Prostate gland (tissue), 2 donors: ENCODE measurements at places on chromosomes 11 and 22.
A peak's percentile ranks its signal among the peaks of the same experiment; 100 is the strongest.

GRCh38 chr22:40509401-40510134, 127.0 kb downstream of the MRTFA start:
- no peak for DNase-seq

DNA sequence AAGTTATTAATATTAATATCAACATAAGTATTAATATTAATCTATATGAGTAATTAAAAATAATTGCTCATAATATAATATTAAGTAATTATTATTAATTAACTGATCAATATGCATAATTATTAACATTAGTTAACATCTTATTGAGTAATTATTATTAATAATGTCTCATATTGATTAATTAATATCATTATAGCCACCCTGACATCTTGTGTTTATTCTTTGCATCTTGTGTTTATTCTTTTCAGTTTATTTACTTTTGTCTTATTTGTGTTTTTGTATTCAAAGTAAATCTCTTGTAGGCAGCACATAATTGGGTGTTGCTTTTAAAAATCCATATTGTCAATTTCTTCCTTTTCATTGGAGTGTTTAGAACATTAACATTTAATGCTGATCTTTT, 56.6 kb downstream of the MYEOV start:
- DNase-seq: no peak

GRCh38 chr22:17501679-17502285, 61.5 kb upstream of the SLC25A18 start:
- peak; percentile 38 for DNase-seq

DNA sequence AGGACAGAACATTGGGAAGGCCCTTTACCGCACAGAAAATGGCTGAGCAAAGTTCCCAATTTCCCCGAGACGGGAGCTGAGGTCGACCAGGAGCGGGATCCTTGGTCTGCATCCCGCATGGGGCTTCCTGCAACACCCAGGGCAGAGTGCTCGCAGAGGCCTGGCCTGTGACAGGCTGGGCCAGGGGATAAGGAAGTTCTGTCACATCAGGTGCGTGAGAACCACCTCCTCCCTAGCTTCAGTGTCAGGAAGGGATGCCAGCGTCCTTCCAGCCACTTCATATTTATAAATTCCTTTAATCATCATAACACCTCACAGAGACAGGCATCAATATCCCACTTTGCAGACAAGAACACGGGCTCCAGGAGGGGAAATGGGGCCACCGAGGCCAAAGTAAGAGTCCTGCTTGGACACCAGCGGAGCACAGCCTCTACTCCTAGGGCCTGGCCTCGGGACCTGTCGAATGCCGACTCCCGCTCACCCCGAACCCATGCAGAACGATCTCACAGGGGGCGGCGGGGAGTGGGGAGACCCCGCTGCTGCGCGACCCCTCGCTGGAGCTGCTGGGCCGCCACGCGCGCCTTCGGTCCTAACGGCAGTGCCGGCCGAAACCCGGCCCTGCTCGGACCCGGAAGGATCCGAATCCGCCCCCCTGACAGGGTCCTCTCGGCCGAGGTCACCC, 532 bp downstream of the BET1L start:
- DNase-seq: no peak

DNA sequence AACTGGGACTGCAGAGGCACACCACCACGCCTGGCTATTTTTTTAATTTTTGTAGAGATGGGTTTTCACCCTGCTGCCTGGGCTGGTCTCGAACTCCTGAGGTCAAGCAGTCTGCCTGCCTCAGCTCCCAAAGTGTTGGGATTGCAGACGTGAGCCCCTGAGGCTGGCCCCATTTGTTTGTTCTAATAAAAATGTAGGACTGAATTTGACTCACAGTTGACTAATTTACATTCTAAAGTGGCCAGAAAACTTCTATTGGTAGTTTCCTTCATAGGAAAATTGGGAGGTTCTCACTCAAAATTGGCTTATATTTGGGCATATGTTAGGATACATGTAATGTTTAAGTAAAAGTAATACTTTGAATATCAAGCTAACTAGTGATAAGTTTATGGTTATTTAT, 35.0 kb downstream of the PPFIA1 start:
- no peak for DNase-seq

GRCh38 chr22:20061481-20061861, 18.6 kb upstream of the DGCR8 start:
- DNase-seq: no peak

GRCh38 chr11:77252555-77253270, 48.8 kb downstream of the GDPD4 start:
- no peak for DNase-seq

DNA sequence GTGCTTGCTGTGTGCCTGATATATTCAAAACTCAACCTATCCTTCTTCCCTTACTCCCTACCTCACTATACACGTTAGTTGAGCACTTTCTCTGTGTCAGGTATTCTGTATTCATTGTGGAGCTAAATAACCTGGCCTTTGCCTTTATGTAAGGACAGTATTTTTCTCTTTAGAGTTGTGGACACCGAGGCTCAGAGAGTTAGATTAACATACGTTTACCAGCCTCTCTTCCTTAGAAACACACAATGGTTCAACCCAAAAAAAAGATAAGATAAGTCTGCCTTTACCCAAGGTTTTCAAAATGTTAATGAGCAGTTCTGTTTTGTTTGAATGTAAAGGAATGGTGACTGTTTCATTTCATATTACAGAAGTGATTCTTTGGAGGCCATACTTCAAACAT, 45.0 kb downstream of the CBL start:
- no peak for DNase-seq

- no peak for DNase-seq
Observed at GRCh38 chr22:40628354-40629042, 8.0 kb downstream of the MRTFA start.

DNA sequence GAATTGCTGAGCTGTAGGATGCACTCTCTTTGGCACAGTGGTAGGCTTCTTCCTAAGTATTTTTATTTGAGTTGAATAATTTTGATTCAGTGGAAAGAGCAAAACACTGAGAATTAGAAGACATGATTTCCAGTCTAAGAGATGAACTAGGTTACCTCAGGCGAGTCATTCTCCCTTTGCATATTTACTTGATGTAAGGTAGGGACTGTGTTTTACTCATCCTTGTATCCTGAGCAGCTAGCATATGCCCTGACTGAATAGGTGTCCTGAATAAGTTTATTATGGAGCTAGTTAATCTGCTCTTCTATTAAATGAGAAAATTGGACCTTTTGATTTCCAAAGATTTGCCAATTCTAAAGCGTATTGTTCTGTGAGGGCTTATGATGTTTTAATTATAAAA, 50.7 kb downstream of the STIM1 start:
- DNase-seq: no peak

DNA sequence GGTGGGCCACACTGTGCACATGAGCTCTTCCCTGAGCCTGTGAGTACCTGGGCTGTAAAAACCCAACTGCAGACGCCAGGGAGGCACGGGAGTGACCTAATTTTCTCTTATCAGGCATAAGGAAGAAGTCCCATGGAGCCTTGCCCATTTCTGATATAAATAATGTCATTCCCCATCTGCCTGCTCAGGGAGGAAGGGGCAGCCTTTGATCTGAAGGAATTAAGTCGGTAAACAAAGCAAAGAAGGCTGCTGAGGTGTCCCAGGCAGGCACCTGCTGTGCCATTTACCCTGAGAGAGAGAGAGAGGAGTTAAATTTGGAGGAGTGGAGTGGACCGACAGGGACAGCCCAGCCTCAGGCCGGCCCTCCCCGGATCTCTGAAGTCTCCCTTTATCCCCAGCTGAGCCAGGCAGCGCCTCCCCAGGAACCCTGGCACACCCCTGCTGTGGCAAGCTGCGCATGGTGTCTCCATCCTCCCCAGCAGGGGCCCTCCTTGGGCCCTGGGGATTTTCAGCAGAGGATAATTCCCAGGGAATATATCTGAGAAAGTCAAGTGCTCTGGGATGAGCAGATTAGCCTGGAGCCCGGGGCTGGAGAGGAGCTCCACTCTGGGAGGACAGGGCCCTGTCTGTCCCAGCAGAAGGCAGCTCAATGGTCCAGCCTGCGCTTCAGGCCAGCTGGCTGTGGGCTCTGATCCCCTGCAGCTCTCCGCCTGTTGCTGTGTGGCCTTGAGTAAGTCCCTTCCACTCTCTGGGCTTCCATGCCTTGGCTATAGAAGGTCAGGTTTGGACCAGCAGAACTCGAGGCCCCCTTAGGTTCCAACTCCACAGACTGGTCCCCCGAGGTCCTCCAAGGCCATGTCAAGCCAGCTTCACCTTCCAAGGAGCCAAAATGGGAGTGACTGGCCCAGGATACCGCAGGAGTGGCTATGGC, 17.5 kb upstream of the CABP7 start:
- no peak for DNase-seq

GRCh38 chr22:38345782-38346181, 28.5 kb upstream of the CSNK1E start:
- DNase-seq: peak; percentile 3

DNA sequence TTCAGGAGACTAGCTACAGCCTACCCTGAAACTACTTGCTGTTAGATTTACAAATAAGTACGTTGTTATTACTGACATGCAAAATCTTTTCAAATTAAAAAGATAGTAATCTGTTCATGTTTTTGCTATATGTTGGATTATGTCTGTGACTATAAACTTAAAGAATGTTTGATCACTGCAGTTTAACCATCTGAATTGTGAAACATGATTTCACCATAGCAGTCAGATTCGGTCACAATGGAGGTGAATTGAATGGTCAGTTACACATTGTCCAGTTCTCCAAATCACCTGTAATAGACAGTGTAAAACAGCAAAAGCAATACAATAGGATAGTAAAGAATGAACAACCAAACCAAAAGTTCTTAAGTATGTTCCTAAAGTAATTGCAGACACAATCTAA, 43.3 kb downstream of the CCDC83 start:
- no peak for DNase-seq

- no peak for DNase-seq
Observed at GRCh38 chr11:27688076-27688475, 12.2 kb downstream of the BDNF start.

DNA sequence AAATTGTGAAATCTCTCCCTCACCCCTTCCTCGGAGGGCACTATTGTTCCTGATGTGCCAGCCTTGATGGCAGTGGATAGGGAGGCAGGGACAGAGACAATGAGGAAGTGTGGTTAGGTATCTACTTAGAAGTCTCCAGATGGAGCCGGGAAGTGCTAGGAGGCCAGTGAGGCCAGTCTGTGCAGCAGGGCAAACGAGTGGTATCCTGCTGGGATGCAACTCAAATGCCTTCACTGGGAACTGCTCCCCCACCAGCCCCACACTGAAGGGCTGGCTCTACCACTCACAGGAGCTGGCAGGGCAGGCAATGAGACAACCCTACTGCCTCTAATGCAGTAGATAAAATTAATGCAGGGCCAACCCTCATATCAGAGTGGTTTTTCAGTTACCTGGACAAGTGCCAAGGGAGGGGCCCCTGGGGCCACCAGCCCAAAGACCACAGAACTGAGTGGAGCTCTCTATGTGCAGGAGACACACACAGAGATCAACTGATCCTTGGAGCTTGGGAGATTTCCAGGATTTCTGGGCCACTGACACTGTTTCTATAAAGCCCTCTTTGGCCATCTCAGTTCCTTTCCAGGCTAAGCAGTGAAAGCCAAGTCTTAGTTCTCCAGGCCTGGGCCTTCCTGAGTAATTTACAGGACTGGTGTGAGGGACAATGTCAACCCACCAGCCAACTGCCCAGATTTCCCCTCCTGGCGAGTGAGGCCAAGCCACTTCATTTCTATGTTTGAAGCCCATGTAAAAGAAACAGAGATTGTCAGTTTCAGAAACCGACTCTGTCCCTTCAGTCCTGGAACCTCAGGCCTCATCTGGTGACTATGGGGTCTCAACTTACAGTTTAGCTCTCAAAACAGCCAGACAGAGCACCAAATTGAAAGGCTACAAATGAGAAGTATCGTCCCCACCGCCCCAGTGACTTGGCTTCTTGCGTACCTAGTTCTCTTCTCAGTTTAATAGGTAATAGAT, 4.1 kb downstream of the MIF start:
- no peak for DNase-seq

- DNase-seq: no peak
Observed at GRCh38 chr11:61961570-61962212, 5.7 kb downstream of the FTH1 start.

DNA sequence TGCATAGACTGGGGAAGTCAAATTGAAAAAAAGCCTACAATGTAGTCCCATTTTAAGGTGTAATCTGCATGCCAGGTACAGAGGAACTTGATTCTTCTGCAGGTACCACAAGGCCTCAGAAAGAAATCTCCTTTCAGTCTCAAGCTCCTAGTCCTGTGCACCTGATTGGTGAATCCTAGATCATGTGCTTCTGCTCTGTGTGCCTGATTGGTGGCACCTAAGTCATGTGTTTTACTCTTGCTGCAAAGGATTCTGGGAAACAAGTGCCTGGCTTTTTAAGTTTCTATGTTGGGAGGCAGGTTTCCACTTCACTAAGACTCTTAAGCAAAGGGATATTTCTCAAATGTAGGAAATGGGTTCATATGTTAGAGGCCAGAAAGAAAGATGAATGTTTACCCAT, 29.1 kb downstream of the INSC start:
- DNase-seq: no peak

GRCh38 chr11:4682623-4683419, 14.8 kb downstream of the OR51E2 start:
- no peak for DNase-seq

- DNase-seq: no peak
Observed at GRCh38 chr11:128642571-128642970, 51.3 kb upstream of the FLI1 start.

- no peak for DNase-seq
Observed at GRCh38 chr11:2293531-2293971, 8.2 kb downstream of the C11orf21 start.

DNA sequence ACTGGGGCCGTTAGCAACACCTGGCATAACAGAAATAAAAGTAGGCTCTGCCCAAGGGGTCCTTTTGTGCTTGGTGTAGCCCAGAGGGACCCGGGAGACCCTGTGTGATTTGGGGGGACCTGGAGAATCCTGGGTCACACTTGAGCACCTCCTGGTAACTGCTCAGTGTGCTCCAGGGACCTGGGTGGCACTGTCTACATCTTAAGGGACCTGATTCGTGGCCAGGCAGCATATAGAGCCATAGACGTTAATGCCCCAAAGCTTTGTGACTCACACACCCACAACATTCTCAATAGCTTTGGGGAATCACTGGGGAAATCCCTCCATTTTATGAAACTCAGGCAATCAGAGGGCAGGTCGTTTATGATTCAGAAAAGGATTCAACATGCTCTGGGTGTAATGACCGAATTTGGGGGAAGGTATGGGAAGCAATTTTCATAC, 3.6 kb upstream of the IGF2 start:
- DNase-seq: no peak

DNA sequence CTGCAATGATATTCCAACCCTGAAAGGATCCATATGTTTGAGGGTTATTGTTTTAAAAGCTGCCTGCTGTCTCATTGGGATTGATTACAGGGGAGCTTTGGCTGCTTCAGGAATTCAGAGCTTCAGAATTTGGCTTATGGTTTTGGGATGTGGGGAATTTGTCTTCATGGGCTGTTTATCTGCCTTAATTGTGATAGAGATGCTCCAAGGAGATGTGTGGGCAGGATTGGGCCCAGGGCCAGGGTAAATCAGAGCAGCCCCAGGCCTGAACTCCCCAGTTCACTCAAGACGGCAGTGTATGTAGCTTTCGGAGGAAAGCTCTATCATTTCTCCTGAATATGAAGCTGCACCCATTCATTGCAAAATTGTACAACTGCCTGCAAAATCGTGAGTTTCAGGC, 88.5 kb downstream of the ALX4 start:
- DNase-seq: no peak

GRCh38 chr11:62075438-62075837, 48.4 kb upstream of the INCENP start:
- no peak for DNase-seq
